SJSA1 (cell line): ENCODE measurements at places on chromosomes 4 and X. TPM values are rescaled to one million over a fixed set of nuclear protein-coding genes. Genes with fewer than 3 reads are reported as not detected.

The LARP7 gene
- 42.5 and 50.0 TPM in 2 replicates for total RNA-seq

The OTC gene
- total RNA-seq: not detected in 2 replicates

The FGF13 gene
- total RNA-seq: 5.0 and 7.0 TPM in 2 replicates

The SMIM10 gene
- total RNA-seq: 10.7 and 13.2 TPM in 2 replicates

The SORCS2 gene
- 0.05 TPM in 1 of 2 replicates, not detected in the other for total RNA-seq

The TSPAN7 gene
- 0.08 TPM in 1 of 2 replicates, not detected in the other for total RNA-seq

The PDGFRA gene
- total RNA-seq: 18.0 and 26.2 TPM in 2 replicates

DNA sequence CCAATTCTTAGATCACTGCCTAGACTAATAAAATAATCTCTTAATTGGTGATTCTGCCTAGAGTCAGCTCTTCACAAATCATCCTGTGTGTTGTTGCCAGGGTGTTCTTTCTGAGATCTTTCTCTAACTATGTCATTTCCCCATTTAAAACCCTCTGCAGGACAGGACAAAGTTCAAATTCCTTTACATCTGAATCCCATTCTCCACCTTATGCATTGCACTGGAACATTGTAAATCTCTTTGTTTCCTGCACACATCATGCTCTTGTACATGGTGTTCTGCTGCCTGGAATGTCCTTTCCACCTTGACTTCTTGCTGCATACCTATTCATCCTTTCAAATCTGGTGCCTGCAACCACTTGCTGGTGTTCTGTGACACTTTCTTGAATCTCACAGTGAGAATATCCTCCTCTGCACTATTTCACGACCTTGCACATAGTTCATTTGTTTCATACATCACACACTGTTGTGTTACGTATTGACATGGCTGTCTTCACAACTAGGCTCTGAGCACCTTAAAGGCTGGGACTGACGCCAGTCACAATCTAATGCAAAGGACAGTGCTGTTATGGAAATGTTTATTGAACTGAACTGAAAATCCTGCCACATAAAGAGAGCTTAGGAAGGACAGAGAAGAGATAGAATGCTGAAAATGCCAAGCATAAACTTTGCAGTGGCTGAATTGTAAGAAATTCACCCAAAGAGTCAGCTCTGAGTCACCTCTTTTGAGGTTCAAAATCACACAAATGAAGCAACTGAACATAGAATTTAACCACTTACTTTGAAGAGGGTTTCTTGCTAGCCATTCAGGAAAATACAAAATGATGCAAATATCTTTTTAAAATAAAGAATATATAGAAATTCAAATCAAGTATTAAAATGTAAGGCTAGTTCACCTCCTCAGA, 26.4 kb upstream of the SMIM14 start:
- peak; percentile 27 for DNase-seq

DNA sequence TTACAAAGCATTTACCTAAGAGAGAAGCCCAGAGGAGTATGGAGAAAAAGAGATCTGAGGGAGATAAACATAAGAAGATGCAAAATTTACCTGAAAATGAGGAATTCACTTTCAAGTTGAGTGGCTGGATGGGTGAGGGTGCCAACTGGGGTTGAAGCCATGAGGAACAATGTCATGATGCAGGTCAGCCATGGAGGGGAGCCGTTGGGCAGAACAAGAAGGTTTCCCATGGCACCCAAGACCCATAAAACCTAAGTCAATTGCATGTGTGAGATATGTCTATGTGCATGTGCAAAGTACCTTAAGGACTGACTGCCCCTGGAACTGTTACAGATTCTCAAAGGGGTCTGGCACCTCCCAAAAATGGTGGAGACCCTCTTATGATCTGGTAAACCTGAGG, 46.6 kb upstream of the PRRG1 start:
- DNase-seq: no peak

DNA sequence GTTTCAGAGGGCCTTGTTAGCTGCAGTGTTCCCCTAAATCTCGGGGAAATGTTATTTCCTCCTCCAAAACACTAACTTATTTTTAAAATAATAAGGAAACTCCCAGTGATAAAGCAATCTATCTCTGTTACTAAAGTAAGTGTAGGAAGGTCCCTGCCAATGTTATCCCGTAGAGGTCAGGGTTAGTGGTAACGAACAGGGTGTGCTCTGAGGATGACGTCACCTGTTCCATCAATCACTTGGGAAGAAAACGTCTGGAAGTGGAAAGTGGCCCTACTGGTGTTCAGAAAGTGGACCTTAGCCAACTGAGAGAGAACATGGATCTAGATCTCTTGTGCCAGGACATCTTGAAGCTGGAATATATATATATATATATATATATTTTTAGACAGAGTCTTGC, 249.5 kb downstream of the BCOR start:
- no peak for DNase-seq

- DNase-seq: no peak
Observed at GRCh38 chrX:74061879-74062278, 242.1 kb upstream of the ZCCHC13 start.

DNA sequence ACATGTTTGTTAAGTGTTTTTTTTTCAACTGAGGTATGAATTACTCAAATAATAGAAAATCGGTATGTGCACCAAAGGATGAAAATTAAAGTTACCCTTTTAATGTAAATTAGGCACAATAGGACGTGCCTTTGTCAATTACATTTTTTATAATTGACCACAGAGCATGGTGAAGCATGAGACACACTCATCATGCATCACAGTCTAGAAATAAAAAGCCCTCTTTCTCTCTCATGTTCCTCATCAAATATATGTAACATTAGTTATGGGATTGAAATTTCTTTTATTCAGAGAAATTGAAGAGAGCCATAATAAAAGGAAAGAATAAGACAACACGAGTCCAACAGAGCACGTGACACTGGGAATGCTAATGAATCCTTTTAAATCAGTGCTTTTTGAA, 3.5 kb downstream of the GNRHR start:
- no peak for DNase-seq
